ENCODE measurements at places on chromosomes 4 and X.

- no peak for DNase-seq
These were observed 209.9 kb downstream of the IQCM start for GRCh38 chr4:149605601-149606378.

- no peak for DNase-seq
These were observed 484.2 kb upstream of the HS3ST1 start for GRCh38 chr4:11912886-11913285.

DNA sequence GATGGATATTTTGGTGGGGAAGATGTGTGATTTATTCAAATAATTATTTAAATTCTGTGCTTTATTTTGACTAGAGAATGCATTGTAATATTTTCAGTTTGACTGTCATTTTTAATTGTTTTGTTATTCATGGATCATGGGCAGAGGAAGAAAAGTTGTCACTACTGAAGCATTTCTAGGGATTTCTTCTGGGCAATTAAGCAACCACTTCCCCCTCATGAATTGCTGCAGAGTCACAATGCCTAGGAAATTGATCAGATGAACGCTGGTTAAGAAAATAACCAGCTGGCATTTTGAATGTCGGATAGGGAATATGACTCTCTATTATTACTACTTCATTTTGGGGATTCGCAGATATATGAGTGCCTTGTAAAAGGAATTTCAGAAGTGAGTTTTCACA lies 283.3 kb downstream of the IL15 start:
- no peak for DNase-seq

DNA sequence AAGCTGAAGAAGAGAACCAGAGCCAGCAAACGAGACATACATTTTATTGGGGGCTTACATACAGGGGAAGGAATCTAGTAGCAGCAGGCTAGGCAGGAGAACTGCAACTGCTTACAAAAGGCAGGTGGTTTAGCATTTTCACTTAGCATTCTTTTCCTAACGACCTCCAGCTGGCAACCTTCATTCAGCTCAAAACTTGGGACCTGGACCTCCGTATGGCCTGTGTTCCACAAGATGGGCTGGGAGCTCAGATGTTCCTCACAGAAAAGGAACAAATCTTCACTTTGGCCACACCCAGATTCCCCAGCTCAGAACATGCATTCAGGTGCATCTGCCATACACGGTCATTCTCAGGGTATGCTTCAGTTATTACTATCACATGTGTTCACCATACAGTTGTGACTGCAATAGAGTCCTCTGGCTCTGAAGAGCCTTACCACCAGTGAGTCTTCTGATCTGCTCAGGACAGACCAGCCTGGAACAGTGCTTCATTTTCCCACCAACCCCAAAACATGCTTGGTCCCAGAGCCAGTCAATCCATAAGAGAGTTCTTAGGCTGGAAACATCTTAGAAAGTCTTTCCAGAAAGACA lies 29.6 kb upstream of the AP1AR start:
- no peak for DNase-seq

GRCh38 chr4:33477715-33478114 lies 2757.5 kb downstream of the PCDH7 start:
- no peak for DNase-seq

DNA sequence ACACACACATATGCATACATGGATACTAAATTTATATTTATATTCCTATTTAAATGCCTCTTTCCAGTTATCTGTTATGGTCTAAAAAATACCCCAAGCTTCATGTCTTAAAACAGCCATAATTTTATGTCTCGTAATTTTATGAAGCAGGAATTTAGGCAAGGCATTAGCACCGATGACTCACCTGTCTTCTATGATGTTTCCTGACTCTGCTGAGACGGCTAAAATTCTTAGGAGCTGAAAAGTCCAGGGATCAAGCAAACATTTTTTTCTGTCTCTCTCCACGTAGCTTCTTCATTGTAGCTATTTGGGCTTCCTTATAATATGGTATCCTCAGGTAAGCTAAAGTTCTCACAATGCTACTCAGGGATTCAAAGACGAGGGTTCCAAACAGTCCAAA lies 930.3 kb downstream of the STIM2 start:
- DNase-seq: no peak

DNA sequence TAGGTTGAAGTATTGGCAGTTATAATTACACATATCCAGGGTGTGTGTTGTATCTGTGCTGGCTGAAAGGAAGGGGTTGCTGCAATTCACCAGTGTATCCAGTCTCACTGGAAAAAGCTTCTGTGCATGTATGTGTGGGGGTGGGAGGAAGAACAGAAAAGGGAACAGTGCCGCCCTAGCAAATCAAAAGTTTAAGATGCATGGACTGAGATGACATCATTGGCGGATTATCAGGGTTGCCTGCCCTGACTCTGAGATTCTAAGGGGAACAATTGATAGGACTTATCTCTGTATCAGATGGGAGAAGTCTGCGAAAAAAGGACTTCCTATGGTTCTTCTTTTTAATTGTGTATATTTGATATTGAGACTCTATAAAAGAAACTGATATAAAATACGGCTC lies 3.5 kb downstream of the SLC25A43 start:
- DNase-seq: no peak
